AG04450 (cell line): ENCODE measurements at places on chromosomes 7 and 10.
A peak's percentile ranks its signal among the peaks of the same experiment; 100 is the strongest.

- no peak for DNase-seq
Measured at GRCh38 chr10:33986515-33986914, 652.0 kb upstream of the NRP1 start.

GRCh38 chr10:120931423-120931822 is 80.3 kb downstream of the WDR11 start:
- no peak for DNase-seq

- DNase-seq = no peak
Measured at GRCh38 chr10:25451401-25451800, 276.6 kb downstream of the GPR158 start.

DNA sequence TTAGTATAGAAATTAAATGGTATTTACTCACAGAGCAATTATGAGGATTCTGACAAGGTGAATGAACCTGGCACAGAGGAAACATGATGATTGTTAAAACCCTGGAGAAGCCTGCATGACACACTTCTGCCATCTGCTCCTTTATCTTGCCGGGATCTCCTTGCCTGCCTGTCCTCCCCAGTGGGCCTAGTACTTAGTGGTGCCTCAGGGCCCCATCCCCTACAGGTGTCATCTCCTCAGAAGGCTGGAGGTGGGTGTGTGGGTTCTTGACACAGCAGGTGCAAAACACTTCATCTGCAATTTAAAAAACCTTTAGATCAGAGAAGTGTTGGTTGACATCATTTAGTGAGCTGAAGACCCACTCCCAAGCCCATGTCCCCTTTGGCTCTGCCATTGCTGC is 261.2 kb downstream of the ADRA2A start:
- no peak for DNase-seq

- DNase-seq = no peak
Measured at GRCh38 chr10:91496016-91496415, 85.9 kb downstream of the HECTD2 start.

DNA sequence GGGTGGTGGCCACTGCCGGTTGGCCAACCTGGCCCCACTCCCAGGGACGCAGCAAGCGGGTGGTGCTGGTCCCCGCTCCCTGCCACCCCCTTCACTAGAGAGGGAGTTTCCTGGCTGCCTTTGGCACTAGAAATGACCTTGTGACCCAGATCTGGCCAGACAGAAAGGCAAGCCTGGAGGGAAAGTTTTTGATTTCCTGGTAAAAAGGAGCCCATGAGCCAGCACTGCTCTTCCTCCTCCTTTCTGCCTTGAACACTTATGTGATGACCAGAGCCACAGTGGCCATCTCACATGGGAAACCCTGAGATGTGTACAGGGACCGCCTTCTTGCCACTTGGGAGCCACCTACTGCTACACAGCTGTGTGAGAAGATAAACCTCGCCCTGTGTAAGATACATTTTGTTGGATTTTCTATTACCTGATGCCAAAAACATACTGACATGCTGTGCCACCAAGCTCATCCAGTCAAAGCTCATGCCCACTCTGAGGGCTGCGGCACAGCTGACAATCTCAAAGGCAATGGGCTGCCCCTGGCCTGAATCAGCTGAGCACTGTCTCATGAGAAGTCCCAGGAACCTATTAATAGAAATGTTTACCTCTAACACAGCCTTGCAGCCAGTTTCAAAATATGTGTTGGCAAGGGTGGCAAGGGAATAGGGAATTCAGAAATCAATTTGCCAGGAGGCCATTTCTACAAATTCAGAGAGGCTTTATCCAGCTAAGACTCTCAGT is 94.0 kb downstream of the CYTH3 start:
- no peak for DNase-seq

GRCh38 chr10:22719406-22720042 is 5.1 kb upstream of the PIP4K2A start:
- no peak for DNase-seq

DNA sequence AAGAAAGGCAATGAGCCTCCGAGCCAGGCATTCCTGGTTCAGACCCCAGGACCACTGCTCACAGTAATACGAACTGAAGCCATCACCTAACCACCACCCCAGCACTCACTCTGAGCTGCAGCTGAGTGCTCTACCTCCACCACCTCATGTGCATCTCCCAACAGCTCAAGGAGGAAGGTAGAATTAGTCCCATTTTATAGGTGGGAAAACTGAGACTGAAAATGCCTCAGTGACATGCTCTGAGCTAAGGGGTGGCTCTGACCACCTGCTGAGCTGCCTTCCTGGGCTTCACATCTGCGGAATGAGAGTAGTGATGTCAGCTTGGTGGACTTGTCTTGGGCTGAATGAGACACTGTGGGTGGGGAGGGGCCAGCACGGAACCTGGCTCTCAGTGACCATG is 159.7 kb upstream of the UNC5B start:
- no peak for DNase-seq

DNA sequence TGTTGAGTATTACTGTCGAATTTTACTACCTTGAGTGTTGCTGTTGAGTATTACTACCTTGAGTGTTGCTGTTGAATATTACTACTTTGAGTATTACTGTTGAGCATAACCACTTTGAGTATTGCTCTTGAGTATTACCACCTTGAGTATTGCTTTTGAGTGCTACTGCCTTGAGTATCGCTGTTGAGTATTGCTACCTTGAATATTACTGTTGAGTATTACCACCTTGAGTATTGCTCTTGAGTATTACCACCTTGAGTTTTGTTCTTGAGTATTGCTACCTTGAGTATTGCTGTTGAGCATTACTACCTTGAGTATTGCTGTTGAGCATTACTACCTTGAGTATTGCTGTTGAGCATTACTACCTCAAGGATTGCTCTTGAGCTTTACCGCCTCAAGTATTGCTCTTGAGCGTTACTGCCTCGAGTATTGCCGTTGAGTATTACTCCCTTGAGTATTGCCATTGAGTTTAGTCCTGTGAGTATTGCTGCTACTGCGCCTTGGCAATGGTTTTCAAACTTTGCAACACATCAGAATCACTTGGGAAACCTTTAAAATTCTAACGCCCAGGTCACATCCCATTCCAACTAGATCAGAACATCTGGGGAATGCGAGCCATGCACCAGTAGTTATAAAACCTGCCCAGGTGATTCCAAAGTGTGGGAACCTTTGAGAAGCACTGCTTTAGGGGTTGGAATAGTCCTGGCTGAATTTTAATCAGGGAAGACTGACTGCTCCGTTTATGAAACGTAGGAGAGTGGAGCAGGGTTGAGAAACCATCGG is 61.7 kb downstream of the TCF7L2 start:
- DNase-seq = no peak

DNA sequence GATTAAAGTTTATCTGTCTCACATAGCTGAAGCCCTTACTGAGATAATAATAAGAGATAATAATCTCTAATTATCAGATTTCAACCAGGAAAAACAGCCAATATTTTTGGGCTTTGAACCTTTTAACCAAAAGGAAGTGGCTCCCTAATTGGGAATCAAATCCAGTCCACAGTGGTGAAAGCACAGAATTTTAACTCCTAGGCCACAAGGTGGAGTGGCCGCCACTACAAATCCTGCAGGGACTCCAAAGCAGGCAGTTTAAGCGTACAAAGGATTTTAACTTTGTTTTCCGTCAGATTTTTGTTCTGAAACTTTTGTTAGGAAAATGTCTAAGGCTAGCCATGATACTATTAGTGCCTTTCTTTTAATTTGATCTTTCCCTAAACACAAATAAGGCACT is 99.6 kb upstream of the CCNY start:
- peak; percentile 16 for DNase-seq

GRCh38 chr10:100737355-100738054 is 7.9 kb upstream of the PAX2 start:
- DNase-seq = no peak

DNA sequence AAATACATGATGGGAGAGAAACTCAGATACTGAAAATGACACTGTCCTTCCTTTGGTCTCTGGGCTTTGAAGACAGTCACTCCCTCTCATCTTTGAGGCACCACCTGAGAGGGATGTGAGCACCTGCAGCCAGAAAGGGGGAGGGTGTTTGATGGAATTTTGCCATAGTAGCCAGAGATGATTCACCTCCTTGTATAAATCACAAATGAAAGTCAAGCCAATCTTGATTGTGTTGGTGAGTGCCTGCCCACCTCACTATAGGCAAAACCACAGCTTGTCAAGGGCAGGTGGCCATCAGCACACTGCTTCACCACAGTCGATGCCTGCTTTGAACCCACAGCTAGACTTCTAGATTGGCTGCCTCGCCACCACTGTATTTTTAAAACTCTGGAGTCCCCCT is 48.2 kb downstream of the PON1 start:
- DNase-seq = no peak

- DNase-seq = no peak
Measured at GRCh38 chr7:34067005-34067778, 161.9 kb downstream of the BMPER start.

GRCh38 chr10:71408436-71409225 is 11.9 kb downstream of the CDH23 start:
- no peak for DNase-seq

DNA sequence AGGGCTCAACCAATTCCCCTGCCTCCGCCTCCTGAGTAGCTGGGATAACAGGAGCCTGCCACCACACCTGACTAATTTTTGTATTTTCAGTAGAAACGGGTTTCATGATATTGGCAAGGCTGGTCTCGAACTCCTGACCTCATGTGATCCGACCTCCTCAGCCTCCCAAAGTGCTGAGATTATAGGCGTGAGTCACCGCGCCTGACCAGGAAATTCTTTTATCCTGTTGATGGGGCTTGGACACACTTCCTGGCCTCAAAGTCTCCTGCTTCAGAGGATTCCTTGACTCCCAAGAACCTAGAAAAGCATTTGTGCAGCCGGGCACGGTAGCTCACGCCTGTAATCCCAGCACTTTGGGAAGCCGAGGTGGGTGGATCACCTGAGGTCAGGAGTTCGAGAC is 16.2 kb downstream of the ZNF425 start:
- DNase-seq = no peak

GRCh38 chr10:69453795-69454194 is 2.5 kb downstream of the TSPAN15 start:
- no peak for DNase-seq

GRCh38 chr7:44633254-44634186 is 27.1 kb downstream of the OGDH start:
- peak; percentile 81 for DNase-seq

DNA sequence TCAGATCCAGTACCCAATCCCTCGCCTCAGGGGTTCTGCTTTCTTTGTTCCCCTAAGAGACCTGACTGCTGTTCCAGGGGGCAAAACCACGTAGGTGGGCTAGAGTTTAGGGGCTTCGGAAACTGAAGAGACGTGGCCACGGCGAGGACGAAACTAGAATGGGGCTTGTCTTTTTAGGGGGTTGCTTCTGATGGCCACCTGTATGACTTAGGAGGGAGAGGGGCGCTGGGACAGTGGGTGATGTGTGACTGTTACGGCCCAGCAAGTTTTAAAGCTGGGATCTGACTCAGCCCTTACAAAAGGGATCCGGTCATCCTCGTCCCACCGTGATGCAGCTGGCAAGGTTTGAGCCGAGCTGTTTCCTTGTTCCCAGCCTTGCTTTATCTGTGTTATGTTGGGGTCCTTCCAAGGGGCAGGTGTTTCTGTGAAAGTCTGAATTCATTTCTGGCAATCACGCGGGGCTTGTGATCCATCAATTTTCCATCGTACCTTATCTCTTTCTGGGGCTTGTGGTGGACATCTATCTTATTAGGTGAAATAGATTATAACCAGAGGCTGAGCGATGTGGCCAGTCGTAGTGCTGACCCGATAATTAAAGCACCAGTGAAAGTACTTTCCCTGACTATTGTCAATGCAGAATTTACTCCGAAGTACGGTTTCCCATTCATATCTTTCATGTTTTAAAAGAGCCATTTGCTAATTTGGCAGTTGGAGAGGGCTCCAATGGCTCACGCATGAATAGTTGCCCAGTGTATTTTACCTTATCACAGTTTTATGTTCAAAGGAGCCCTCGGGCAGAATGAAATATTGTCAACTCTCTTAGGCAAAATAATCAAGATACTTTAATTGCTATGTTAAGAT is 830 bp downstream of the MET start:
- DNase-seq = no peak

GRCh38 chr10:124916098-124916584 is 25.8 kb upstream of the ZRANB1 start:
- DNase-seq = no peak

DNA sequence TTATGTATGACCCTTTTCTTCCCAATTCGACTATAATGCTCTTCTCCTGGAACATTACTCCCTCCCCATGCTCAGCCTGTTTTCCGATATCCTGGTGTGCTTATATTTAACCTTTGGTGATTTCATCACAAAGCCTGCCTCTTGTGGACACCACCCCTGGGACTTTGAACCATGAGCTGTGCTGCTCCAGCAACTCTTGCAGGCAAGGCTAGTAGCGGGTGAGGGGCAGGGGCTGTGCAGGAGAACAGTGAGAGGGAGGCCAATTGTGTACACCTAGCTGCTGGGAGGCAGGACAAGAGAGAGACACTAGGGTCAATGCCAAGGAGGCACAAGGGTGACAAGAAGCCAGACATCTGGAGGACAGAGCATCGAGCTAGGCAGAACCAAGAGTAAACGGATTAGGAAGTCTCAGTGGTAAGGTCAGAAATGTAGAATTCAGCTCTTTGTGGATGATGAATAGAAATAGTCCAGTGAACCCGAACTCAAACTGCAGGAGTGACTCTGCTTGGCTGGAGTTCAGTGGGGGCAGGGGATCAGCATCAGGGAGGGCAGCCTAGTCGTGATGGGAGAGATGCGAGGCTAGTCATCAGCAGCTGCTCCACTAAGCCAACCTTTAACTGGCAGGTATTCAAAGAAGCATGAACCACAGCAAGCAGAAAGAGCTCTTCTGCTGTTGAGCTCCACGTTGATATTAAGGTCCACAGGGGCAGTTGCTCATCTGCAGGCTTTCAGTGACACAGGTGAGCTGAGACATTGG is 31.0 kb upstream of the MKI67 start:
- DNase-seq = no peak

- DNase-seq = no peak
Measured at GRCh38 chr7:50580057-50580456, 14.9 kb upstream of the DDC start.

- DNase-seq = no peak
Measured at GRCh38 chr7:155756322-155756721, 55.9 kb downstream of the SHH start.

DNA sequence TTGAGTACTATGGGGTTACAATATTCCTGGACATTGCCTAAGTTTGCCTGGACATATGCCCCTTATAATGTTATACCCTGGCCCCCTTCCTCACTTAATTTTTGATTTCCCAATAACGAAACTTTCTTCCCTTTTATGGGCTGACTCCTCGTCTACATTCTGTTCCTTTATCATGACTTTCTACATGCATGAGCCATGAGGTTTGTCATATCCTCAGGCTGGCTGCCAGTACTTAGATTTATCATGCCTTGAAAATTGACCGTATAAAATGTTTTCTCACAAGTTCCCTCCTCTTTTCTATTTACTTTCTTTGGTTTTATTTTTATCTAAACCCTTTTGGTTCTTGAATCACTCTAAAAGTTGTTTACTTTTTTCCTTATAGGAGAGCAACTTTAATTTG is 4.7 kb downstream of the DNAH11 start:
- DNase-seq = no peak
